ENCODE measurements at places on chromosomes 12 and 14. TPM values are rescaled to one million over a fixed set of nuclear protein-coding genes. Genes with fewer than 3 reads are reported as not detected.

Gene SMIM10L1
- total RNA-seq: 4.4 TPM

Gene TPH2
- not detected for total RNA-seq

Gene TSPAN19
- 0.09 TPM for total RNA-seq

Gene ERH
- total RNA-seq: 319 TPM

Gene MMP14
- total RNA-seq: 51.7 TPM

Gene NFATC4
- total RNA-seq: 0.34 TPM

Gene GPRC5D
- not detected for total RNA-seq

Gene HCAR1
- total RNA-seq: under 0.01 TPM

Gene KRT7
- 9.5 TPM for total RNA-seq

Gene EPS8
- total RNA-seq: 14.7 TPM

Gene FOXG1
- total RNA-seq: not detected

Gene KRR1
- 32.5 TPM for total RNA-seq

Gene ZC2HC1C
- total RNA-seq: 0.33 TPM

Gene NTF3
- total RNA-seq: 0.09 TPM

Gene GALNT9
- total RNA-seq: not detected

Gene KLRB1
- total RNA-seq: not detected

Gene BDKRB1
- total RNA-seq: not detected

Gene KERA
- total RNA-seq: not detected

Gene TAS2R7
- 0.09 TPM for total RNA-seq

Data from dermis lymphatic vessel endothelial cell (primary cell).